ENCODE measurements at places on chromosomes 12 and 14. TPM values are rescaled to one million over a fixed set of nuclear protein-coding genes. Genes with fewer than 3 reads are reported as not detected.
A peak's percentile ranks its signal among the peaks of the same experiment; 100 is the strongest.

GRCh38 chr12:83656004-83656403 is 969.3 kb downstream of the TMTC2 start:
- DNase-seq: no peak

GRCh38 chr14:59332727-59333126 is 132.5 kb downstream of the GPR135 start:
- peak; percentile 86 for DNase-seq

- no peak for DNase-seq
These were observed 65.4 kb upstream of the RFLNA start for GRCh38 chr12:124229520-124229919.

GRCh38 chr14:55938249-55938791 is 179.9 kb upstream of the PELI2 start:
- DNase-seq: peak; percentile 80

The CIROP gene
- not detected for polyA plus RNA-seq

The IL22 gene
- polyA plus RNA-seq: not detected

- DNase-seq: no peak
These were observed 297.5 kb upstream of the SOX5 start for GRCh38 chr12:24246934-24247333.

DNA sequence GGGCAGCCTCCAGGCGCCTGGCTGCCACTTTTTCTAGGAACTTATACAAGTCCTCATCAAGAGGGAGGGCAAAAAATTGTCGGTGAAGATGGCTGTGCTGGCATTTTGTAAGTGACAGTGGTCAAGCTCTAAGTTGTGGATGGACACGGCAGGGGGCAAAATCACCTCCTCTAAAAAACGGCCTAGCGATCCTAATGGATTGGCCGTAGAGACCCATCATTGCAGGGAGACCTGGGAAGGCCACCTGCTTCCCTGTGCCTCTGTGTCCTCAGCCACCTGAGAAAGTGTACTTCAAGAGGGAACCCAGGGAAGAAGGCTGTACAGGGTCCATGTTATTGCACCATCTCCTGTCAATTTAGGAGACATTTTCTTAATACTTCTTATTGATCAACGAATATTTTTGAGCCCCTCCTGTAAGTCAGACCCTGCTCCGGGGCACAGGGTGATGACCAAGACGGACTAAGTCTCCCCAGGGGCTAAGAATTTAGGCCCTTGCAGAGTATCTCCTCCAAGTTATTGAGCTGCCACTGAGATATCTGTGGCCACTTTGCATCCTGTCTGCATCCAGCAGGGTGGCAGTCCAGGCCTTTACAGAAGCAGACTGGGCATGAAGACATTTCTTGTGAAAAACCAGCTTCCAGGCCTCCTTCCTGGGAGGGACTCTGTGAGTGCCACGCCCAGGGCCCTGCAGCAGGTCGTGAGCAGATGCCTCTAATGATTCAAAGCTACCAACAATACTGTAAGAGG is 40.5 kb downstream of the PSMA6 start:
- no peak for DNase-seq

The PROX2 gene
- 0.44 TPM for polyA plus RNA-seq

GRCh38 chr12:120529641-120530417 is 871 bp upstream of the COQ5 start:
- peak; percentile 61 for DNase-seq

The HOXC10 gene
- polyA plus RNA-seq: 43.8 TPM

GRCh38 chr14:20415782-20416206 is 2.5 kb upstream of the TEP1 start:
- peak; percentile 43 for DNase-seq

The SRRM4 gene
- polyA plus RNA-seq: 0.28 TPM

DNA sequence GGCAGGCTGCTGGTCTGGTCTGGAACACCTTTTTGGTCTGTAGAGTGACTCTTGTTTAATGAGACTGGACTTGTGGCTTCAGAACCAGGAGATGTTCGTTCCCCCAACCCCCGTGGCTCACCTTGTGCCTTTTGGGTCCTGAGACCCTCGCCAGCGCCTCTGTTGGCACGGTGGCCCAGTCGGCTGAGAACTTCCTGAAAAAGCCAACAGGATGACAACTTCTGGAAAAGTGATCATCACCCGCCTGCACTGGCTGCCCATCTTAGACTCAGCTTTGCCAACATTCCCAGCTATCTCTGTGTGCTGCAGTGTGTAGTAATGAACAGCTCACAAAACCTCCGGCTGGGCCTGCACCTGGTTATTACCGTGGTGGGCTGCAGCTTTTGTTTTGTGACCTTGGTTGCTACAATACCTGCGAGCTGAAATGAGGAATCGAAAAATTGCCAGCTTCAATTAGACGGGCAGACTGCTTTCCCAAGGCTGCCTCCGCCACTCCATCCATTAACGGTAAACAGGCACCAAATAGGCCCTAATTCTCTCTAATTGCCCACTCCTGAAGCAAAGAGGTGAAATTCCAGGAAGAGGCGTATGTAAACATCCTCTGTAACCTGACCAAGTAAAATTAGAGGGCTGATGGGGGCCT is 16.0 kb downstream of the MEG3 start:
- DNase-seq: peak; percentile 64

DNA sequence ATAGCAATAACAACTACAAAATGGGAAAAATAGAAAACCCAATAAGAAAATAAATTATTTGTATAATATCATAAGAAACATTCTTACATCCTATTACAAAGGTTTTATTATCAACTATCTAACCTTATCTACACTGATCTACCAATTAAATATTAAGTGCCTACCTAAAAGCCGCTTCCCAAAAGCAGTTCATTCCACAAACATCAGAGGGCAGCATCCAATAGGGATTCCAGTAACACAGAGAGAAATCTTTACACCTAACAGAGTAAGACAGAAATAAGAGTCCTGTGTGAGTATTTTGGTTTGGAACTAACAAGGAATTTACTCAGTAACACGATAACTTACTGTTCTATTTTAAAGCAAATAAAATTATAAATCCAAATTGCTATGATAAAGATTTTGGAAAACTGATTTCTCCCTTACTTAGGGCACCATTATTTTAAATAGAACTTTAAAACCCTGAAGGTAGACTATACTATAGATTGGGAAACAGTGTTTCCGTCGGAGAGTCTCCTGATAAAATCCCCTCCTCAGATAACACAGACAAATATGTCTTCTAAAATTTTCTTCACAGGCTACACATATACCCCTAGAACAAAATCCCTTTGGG is 15.0 kb downstream of the GXYLT1 start:
- peak; percentile 78 for DNase-seq

- DNase-seq: no peak
These were observed 933.8 kb downstream of the TMEM121 start for GRCh38 chr14:106459971-106460730.

DNA sequence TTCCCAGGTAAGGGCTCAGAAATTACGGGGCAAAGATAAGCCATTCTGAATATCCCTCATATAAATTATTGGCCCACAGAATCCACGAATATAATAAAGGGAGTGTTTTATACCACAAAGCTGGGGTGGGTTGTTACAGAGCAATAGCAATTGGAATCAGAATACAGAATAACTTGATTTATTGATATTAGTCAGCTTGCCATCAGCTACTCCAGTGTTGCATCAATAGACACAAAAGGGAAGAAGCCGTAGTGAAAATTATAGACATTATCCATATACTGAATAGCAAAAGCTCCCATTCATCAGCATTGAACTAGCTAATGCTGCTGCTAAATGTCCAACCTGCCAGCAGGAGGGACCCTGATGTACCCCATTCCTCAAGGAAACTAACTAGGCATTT is 18.3 kb downstream of the MDGA2 start:
- no peak for DNase-seq

- DNase-seq: no peak
These were observed 1.6 kb downstream of the METTL3 start for GRCh38 chr14:21509432-21510143.

DNA sequence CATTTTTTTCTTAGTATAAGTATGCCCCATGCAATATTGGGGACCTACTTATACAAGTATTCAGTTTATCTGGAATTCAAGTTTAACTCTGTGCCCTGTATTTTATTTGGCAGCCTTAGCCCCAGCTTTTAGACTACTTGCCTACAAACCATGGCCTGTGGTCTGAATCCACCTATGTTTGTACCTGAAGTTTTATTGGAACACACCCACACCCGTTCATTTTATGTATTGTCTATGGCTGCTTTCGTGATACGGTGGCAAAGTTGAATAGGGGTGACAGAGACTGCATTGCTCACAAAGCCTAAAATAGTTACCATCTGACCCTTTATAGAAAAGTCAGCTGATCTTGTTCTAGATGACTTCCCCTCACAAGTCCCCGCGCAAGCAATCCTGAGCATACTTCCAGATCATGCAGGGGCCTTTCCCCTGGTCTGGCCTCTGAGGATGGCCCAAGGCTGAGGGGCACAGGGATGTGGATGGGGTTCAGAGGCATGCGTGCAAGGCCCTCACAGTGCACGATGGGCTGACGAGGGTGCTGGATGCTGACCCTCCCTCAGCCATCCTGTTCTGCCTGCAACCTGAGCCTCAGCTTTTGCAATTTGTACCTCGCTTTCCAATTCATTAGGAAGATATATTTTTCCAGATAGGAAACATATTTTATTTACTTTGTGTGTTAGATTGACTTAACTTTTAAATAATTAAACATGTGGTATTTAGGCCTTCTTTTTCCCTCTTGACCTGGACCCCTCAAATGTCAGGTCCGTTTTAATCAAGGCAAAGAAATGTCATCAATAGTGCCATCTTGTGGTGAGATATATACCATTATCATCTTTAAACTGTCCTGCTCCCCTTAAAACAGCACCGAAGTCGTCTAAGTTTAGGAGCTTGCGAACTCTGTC is 527.3 kb upstream of the CCDC196 start:
- peak; percentile 39 for DNase-seq

DNA sequence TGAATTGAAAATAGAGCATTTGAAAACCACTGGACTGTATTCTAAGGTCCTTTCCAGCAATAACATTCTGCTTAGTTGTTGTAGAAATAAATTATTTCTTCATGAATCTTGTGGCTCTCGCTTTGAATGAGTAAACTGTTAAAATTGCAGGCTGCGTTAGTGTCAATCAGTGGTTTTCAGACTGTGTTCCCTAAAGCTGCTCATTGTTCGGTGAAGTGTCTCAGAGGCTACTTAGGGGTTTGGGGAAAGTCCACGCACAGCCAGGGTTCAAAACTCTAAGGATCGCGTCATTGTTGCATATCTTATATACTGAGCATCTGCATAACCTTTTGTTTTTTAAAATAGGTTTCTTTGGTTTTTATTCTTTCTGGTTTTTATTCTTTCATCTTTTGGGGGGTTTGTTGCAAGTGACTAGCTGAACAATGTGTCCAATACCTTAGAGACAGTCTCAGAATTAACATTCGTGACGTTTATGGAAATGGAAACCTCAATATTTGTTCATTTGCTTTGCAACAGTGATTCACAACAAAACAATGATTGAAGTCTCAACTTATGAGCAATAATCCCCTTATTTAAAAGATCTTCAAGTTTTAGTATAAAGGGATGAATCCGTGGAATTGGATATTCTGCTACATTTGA is 108.1 kb downstream of the TTLL5 start:
- no peak for DNase-seq

GRCh38 chr12:34204830-34205285 is 182.6 kb downstream of the ALG10 start:
- DNase-seq: no peak

- DNase-seq: no peak
These were observed 17.6 kb downstream of the LACRT start for GRCh38 chr12:54616933-54617680.

- no peak for DNase-seq
These were observed 203.8 kb downstream of the TMEM132D start for GRCh38 chr12:129700036-129700435.

GRCh38 chr12:65602610-65603295 is 221.5 kb upstream of the HMGA2 start:
- peak; percentile 94 for DNase-seq

The TMTC1 gene
- polyA plus RNA-seq: 33.7 TPM

- DNase-seq: no peak
These were observed 35.8 kb upstream of the PRKAB1 start for GRCh38 chr12:119631930-119632678.

DNA sequence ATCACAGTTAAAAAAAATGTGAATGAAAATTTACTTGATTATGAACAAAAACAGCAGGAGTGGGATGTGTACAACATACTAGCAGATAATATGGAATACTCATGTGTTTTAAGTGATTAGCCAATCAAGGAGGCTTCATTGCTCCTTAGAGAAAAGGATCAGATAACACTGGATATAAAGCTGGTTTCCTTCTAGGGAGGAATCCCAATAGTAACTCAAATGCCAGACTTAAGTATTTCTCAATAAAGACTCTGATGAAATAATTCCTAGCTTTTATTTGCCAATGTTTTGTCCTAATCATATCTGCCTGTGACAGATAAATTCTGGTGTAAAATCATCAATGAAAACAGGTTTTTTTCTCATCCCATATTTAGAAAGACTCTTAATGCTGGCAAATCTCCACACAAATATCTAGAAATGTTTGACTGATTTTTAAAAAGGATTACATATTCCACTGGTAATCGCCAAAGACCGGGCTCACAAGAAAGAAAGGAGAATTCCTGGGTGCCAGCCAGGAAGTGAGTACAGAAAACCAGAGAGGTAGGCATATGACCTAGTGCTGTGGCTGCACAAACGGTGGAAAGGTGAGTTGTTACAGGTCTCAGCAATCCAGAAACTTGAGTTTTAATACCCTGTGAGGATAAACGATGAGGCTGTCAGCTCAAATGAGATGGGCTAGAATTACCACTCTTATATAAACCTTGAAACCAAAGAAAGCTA is 108.6 kb upstream of the TTC7B start:
- peak; percentile 19 for DNase-seq

The ATP6V1D gene
- polyA plus RNA-seq: 62.8 TPM

GRCh38 chr14:78073028-78073427 is 97.1 kb upstream of the NRXN3 start:
- no peak for DNase-seq

- DNase-seq: no peak
These were observed 14.9 kb downstream of the HCAR2 start for GRCh38 chr12:122688291-122688690.

The KRT85 gene
- polyA plus RNA-seq: not detected

The EGLN3 gene
- polyA plus RNA-seq: 57.1 TPM

GRCh38 chr12:15738438-15739015 is 50.7 kb downstream of the EPS8 start:
- no peak for DNase-seq

The RAD9B gene
- 1.9 TPM for polyA plus RNA-seq

- DNase-seq: peak; percentile 41
These were observed 125.5 kb upstream of the FAR2 start for GRCh38 chr12:29023436-29024076.

DNA sequence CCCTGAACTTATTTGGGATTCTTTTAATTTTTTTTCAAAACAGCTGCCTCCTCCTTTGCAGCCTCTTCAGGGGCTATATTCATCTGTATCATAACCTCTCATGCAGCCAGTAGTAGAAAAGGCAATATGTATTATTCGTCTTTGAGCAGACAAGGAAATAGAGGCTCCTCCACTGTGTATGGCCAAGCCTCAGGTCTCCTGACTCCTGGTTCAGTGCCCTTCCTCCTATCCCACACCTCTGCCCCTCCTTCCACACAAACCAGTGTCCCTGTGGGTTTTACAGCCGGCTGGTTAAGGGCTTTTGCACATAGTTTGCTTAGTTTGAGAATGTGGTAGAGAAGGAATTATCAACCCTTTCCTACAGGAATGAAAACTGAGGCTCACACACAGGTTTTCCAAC is 8.8 kb upstream of the ACVRL1 start:
- DNase-seq: no peak

GRCh38 chr14:92452471-92452870 is 61.1 kb upstream of the RIN3 start:
- DNase-seq: no peak

GRCh38 chr14:104026024-104026423 is 59.5 kb upstream of the ASPG start:
- DNase-seq: no peak

GRCh38 chr12:82099216-82099615 is 259.0 kb downstream of the CCDC59 start:
- no peak for DNase-seq

The GPRC5A gene
- polyA plus RNA-seq: 1.7 TPM

GRCh38 chr14:52111583-52111982 is 42.7 kb upstream of the NID2 start:
- DNase-seq: no peak
